Left lobe of liver (tissue), 2 donors: ENCODE measurements at places on chromosomes 1 and 21. TPM values are rescaled to one million over a fixed set of nuclear protein-coding genes. Genes with fewer than 3 reads are reported as not detected.

The GPX7 gene
- total RNA-seq, result 2.1 TPM

The TMEM61 gene
- total RNA-seq, result not detected

DNA sequence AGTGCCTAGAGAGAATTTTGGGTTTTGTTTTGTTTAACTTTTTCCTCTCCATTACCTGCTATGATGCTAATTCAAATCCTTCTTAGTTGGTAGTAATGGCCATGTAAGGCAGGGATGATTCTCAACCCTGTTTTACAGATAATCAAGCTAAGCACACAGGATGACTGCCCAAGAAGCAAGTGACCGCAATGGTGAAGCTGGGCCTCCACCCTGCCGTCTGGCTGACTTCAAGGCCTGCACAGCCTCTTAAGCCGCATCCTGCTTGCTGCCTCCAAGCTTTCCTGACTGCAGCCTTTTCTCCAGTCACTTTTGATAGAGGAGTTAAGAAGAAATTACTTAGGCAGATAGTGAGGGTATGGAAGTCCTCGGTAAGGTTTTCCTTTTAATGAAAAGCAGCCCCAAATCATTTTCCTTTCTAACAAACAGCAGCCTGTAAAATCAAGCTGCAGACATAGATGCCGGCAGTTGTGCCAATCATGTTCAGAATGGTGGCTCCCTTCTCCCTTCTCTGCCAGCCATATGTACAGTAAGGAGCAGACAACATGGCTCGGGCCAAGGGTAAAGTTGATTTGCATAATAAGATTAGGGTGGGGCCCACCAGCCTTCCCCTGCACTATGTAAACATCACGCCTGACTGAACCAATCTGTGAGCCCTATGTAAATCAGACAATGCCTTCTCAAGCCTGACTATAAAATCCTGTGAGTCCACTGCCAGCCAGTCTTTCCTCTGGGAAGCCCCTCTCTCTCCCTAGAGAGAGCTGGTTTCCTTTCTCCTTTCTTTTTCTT lies 8.8 kb upstream of the CTBS start:
- no peak for DNase-seq

- peak; percentile 66 for DNase-seq
Observed at GRCh38 chr1:6612641-6613360, 730 bp upstream of the PHF13 start.

DNA sequence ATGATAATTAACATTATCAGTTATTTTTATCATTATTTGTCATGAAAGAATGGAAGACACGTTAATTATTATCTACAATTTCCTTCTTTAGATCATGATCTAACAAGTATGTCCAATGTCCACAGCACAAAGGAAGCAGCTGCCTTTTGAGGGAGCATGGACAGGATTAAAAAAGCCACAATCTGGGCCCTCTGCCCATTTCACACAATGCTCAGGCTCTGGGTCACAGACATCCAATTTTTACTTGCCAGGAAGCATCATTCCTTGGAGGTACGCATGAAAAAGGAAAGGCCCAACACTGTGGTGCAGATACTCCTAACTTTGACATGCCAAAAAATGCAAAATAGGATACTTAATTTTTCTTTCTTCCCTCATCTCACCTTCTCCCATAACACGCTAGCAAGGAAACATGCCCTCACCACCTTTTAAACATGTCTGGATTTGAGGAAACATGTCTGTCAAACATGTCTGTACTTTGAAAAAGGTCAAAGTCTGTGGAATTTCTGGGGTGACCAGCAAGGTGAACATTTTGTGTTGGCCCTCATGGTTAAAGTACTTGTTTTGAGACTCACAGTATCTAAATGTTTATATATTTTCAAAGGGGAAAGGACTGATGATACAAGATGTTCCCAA lies 40.0 kb downstream of the GADD45A start:
- DNase-seq, result no peak

DNA sequence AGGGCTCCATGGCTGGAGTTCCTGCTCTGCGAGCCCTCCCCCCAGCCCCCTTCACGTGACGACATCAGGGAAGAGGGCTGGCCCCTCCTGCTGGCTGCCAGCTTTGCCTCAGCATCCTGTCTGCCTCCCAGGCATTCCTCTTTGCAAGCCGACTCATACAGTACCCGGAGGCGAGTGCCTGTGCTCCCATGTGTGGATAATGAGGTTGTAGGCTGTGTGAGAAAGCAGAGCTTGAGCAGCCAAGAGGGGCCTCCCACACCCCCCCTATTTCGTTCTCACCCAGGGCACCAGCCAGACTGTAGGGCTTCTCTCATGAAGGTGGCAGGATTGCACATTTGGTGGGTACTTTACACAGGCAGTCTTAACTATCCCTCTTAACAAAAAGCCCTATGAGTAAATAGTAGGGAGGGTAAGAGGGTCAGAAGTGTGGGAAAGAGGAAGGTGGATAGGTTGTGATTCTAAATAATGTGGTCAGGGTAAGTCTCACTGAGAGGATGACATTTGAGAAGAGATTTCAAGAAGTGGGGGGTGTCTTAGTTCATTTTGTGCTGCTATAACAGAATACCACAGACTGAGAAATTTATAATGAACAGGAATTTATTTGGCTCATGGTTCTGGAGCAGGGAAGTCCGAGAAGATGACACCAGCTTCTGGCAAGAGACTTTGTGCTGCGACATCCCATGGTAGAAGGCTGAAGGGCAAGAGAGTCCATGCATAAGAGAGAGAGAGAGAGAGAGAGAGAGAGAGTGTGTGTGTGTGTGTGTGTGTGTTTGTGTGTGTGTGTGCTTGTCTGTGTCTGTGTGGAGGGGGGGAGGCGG lies 113.5 kb downstream of the OMA1 start:
- no peak for DNase-seq

DNA sequence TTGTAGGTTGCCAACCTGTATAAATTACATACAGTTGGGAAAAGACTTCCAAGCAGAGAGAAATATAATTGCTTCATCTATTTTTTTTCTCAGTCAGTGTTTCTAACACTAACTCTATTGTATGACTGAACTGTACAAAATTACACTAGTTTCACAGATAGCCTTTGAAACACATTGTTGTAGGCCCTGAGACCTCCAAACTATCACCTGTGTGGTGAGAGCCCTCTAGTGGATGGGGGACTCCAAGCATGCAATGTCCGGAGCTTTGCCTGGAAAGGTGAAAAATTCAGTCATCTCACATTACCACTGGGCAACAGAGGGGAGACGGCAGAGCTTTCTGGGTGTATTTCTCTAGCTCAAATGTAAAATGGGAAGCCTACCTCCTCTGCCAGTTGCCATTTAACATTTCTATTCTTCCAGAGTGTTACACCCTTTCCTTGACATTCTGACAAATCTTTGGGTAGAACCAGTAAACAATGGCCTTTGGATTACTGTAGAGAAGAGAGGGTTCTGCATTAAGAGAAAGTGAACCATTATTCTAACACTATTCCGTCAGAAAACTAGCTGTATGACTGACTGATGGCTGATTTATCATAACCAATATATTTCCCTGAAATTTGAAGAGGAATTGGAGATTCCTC lies 212.2 kb downstream of the LYPLAL1 start:
- peak; percentile 56 for DNase-seq

- no peak for DNase-seq
Observed at GRCh38 chr1:167298325-167298724, 77.6 kb downstream of the POU2F1 start.

DNA sequence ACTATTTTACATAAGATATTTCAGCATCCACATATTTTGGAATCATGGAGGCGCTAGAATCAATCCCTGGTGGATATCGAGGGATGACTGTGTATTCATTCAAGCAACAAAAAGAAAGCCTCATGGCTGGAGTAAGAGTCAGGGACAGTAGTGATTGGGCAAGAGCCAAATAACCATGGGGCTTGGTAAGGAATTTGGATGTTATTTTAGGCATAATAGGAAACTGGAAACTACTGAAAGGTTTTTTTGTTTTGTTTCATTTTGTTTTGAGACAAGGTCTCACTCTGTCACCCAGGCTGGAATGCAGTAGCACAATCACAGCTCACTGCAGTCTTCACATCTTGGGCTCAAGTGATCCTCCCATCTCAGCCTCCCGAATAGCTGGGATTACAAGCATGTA lies 33.8 kb upstream of the EYA3 start:
- no peak for DNase-seq
